T-helper 1 cell (primary cell): ENCODE measurements at places on chromosomes 1 and 21.

- no peak for DNase-seq
Observed at GRCh38 chr1:153646672-153647345, 11.7 kb upstream of the SNAPIN start.

- DNase-seq = no peak
Observed at GRCh38 chr1:184419350-184420161, 32.7 kb downstream of the C1orf21 start.

GRCh38 chr1:36126005-36126716 lies 1.1 kb upstream of the COL8A2 start:
- DNase-seq = no peak

DNA sequence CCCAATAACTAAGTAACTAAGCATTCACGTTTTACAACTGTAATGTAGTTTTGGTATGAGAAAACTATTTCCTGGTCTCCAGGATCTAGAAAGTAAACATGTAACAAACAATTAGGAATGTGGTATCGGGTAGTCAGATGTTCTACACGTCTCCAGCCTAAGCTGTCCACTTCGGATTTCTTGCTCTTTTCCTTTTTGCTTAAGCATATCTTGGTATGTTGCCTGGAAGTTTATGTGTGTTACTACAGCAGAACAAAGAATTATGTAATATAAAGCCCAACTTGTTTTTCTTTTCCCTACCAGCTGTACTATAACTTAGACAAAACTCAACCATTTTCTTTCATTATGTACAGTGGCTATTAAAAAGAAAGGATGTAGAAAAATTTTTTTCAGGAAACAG lies 20.4 kb upstream of the WARS2 start:
- no peak for DNase-seq

DNA sequence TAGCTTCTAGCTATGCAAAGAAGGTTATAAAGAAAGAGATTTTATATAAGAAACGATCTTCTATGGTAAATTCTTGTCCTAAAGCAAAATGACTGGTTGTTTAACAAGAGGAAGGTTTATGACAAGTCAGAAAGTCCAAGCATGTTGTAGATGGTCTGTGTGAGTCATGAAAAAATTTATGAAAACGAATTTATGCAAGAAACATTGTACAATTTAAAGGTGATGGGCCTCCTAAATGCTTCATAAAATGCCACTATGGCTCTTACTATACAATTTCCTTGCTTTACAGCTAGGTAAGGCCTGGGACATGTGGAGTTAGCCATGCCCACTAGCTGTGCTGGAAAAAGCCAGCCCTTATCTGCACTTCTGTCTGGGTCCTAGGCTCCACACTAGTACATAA lies 125.4 kb downstream of the PTGER3 start:
- DNase-seq = no peak

DNA sequence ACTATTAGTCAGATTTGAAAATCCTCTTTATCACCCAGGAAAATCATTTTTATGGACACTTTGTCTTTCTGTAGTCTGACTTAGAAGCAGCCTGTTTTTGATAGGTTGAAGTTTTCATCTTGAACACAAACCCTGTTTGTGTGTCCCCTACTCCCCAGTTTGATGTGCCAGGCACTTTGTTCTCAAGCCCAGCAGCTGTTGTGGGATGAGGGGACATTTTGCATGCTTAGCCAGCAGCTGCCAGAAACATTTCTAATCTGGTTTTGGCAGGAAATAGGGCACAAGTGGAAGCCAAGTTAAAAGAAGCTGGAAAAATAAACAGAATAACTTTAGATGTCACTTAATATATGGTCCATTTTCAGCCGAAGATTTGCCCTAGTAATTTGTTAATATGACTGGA lies 29.9 kb downstream of the ACTN2 start:
- no peak for DNase-seq

GRCh38 chr21:42806509-42807140 lies 72.7 kb downstream of the WDR4 start:
- DNase-seq = no peak
